ENCODE measurements at places on chromosomes 12 and 14. TPM values are rescaled to one million over a fixed set of nuclear protein-coding genes. Genes with fewer than 3 reads are reported as not detected.

DNA sequence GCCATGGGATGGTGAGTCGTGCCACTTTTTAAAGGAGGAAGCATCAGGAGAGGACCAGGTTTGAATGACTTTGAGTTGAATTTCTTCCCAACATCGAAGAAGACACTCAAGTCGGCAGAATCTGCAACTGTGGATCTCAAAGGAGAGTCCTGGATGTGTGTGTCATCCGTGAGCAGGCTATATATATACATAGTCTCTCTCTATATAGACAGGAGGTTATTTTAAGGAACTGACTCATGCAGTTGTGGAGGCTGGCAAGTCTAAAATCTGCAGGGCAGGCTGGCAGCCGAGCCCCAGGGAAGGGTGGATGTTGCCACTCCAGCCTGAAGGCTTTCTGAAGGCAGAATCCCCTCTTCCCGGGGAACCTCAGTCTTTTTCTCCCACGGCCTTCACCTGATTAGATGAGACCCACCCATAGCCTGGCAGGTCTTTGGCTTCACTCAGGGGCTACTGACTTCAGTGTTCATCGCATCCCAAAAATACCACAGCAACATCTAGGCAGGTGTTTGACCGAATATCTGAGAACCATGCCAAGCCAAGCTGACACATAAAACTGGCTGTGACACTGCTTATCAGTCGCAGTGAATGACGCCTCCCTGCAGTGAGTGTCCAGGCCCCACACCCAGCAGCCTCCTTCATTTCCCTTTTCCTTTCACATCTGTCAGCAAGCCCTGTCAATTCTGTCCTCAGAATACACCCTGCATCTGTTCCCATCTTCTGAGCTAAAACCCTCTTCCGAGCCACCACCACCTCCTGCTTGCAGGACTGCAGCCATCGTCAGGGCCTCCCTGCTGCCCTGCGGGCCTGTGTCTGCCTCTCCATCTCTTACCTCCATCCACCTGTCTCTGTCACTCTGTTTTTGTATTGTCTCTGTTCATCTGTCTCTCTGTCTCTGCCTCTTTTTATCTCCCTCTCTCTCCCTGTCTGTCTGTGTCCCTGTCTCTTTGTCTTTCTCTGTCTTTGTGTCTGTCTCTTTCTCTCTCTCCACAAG lies 54.0 kb downstream of the ZNF664 start:
- no peak for DNase-seq

GRCh38 chr14:32014057-32014456 lies 63.0 kb upstream of the ARHGAP5 start:
- DNase-seq = no peak

Gene PARP2
- 6.0 TPM for total RNA-seq

Gene GYS2
- not detected for total RNA-seq

All from Caki2 (cell line).